Natural killer cell (primary cell): ENCODE measurements at places on chromosomes 6 and 20. TPM values are rescaled to one million over a fixed set of nuclear protein-coding genes. Genes with fewer than 3 reads are reported as not detected.

- H3K4me3 ChIP-seq, result no peak overlapping the region
- H3K4me1 ChIP-seq, result no peaks in the 10 kb centered on the region
- no peak for DNase-seq
- no peak overlapping the region for H3K27ac ChIP-seq
- H3K27me3 ChIP-seq, result no peaks in the 10 kb centered on the region
Measured at GRCh38 chr20:38275815-38276550, 15.4 kb upstream of the KIAA1755 start.

GRCh38 chr20:24431279-24432045 is 38.0 kb upstream of the SYNDIG1 start:
- DNase-seq, result no peak
- H3K36me3 ChIP-seq, result no peaks in the 10 kb centered on the region

DNA sequence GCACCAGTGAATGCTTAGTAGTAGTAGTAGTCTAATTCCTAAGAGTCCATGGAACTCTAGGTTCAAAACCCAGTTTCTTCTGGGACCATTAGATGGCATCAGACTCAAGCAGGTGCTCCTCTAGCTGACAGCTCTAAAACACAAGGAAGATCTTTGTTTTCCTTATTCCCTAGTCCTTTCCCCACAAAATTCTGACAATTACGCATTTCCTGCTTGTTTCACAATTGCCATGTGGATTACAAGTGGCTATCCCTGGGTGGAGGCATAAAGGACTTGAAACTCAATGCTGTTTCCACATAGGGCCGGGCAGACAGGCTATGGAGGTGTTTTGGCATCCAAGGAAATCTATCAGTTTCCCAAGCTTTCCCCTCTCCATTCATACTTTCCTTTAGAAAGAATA is 9.2 kb upstream of the HLA-DOB start:
- DNase-seq, result no peak
- no peak overlapping the region for H3K4me3 ChIP-seq
- H3K27me3 ChIP-seq, result no peaks in the 10 kb centered on the region
- H3K27ac ChIP-seq, result no peak overlapping the region
- peaks cover 37% of the 10 kb centered on the region for H3K36me3 ChIP-seq

DNA sequence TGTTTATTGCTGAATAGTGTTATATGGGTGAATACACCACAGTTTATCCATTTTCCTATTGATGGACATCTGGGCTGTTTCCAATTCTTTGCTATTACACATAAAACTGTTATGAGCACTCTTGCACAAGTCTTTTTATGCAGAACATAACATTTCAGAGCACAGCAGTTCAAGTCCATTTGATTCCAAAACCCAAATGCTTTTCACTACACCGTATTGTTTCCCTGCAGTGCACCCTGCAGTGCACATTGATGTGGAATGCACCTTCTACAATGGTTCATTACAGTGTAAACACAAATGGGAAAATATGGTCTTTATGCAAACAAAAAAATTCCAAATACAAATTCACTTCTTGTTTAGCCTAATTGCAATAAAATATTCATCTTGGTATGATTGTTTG is 3.6 kb upstream of the SLC2A12 start:
- H3K4me3 ChIP-seq, result no peak overlapping the region
- DNase-seq, result no peak
- peaks cover 3% of the 10 kb centered on the region for H3K27me3 ChIP-seq
- no peaks in the 10 kb centered on the region for H3K36me3 ChIP-seq

Gene PTCHD4
- total RNA-seq, result not detected

Gene SIRPB1
- 7.2 TPM for total RNA-seq

Gene CST2
- not detected for total RNA-seq
